Activated B cell treated with CpG ODN at 0.5 μM for 24 hours (primary cell): ENCODE measurements at places on chromosomes 12 and 14. TPM values are rescaled to one million over a fixed set of nuclear protein-coding genes. Genes with fewer than 3 reads are reported as not detected.

Gene EXD2
- total RNA-seq, result 5.2 and 6.9 TPM in 2 replicates

Gene DLK1
- not detected in 2 replicates for total RNA-seq

Gene FOXA1
- total RNA-seq, result not detected in 2 replicates

Gene KLHL33
- 0.42 and 0.53 TPM in 2 replicates for total RNA-seq

Gene C12orf50
- total RNA-seq, result 0.07 and 0.12 TPM in 2 replicates

Gene SLC41A2
- total RNA-seq, result 11.1 and 12.6 TPM in 2 replicates

Gene SOX5
- 80.5 and 85.5 TPM in 2 replicates for total RNA-seq

Gene KERA
- not detected in 2 replicates for total RNA-seq

- DNase-seq, result no peak
Measured at GRCh38 chr14:48792376-48793024, 793.7 kb downstream of the RPS29 start.

DNA sequence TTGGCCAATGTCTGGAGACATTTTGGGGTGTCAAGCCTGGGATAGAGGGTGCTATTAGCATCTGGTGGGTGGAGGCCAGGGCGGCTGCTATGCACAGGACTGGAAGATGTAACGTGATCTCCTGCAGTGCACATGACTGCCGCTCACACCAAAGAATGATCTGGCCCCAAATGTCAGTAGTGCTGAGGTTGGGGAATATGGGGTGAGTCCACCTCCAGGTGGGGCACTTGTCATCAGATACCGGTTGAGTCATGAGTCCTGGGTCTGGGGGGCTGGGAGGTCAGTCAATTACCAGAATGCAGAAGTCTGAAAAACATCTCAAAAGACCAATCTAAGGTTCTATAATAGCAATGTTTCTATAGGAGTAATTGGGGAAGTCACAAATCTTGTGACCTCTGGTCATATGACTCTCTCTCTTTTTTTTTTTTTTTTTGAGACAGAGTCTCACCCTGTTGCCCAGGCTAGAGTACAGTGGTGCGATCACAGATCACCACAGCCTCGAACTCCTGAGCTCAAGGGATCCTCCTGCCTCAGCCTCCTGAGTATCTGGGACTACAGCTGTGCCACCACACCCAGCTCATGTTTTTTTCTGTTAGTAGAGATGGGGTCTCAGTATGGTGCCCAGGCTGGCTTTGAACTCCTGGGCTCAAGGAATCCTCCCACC is 6.0 kb upstream of the SDSL start:
- no peak for DNase-seq

GRCh38 chr14:78567343-78567742 is 397.2 kb downstream of the NRXN3 start:
- no peak for DNase-seq

DNA sequence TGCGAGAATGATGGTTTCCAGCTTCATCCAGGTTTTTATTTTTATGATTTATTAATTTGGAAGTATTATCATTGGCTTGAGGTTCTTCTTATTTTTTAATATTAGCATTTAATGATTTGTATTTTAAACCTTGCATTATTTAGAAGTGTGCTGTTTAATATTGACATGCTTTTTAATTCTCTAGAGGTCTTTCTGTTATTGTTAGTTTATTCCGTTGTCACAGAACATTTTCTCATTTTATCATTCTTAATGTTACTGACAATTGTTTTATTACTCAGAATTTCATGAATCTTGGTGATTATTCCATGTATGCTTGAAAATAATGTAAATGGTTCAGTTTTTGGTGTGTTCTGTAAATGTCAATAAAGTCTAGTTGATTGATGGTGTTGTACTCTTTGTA is 463.5 kb upstream of the NOVA1 start:
- DNase-seq, result no peak

GRCh38 chr12:65882486-65882885 is 58.2 kb downstream of the HMGA2 start:
- DNase-seq, result no peak

- no peak for DNase-seq
Measured at GRCh38 chr14:38243696-38244240, 12.1 kb downstream of the CLEC14A start.

DNA sequence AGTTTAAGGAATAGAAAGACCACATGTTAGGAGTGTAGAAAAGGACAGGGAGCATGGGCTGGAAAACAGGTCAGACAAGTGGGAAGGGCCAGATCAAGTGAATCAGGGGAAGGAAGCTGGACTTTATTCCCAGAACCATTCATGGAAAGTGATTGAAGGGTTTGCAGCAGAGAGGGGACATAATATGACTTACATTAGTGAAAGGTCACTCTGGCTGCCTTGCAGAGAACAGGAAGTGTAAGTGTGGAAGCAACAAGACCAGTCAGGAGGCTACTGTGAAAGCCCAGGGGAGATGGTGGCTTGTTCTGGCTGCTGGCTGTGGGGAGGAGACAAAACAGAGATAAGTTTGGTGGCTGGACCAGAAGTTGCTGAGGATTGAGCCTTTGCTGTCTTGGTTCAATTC is 69.1 kb downstream of the VCPKMT start:
- no peak for DNase-seq

DNA sequence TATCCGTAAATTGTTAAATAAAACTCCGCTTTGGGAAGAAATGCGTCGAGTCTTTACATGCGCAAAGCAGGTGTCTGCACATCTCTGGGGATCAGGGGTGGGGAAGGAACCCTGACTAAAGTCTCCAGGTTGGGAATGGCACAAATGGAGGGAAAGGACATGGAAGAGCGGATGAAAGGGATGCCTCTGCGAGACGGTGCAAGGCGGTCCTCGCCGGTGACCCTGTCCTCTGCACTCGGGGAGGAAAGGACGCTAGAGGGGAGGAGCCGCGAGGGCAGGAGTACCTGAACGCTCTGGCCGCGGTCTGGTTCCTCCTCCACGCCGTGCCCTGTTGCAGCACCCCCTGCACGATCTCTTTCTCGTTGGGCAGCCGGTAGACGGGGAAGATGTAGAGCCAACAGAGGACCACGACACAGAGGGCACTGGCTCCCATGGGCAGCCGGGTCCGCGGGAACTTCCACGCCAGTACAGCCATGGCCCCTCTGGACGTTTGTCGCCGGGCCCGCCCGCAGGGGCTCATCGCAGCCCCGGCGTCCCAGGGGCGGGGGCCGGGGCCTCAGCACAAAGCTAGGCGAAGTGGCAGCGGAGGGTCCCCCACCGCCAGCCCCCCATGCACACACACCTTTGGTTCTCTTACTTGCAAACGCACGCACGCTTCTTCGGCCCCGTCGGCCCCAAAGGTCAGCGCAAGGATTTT is 646 bp downstream of the ST8SIA1 start:
- DNase-seq, result no peak

- DNase-seq, result no peak
Measured at GRCh38 chr12:122888232-122888752, 7.6 kb downstream of the VPS37B start.

DNA sequence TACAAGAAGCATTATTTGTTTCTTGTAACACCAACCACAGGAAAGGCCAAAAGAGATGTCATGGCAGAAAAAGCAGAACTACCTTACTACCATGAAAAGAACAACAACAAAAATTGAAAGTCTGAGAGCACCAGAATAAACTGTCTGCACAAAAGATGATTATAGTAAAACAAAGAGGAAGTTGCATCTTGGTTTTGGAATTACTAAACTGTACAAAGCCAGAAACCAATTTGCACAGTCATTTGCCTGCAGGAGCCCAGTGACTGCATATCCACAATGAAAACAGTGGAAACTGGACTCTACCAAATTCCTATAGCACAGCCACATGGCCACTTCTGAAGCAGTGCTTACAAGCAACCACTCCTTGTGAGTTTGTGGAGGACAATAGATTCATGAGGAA is 276.2 kb downstream of the SSPN start:
- DNase-seq, result no peak

DNA sequence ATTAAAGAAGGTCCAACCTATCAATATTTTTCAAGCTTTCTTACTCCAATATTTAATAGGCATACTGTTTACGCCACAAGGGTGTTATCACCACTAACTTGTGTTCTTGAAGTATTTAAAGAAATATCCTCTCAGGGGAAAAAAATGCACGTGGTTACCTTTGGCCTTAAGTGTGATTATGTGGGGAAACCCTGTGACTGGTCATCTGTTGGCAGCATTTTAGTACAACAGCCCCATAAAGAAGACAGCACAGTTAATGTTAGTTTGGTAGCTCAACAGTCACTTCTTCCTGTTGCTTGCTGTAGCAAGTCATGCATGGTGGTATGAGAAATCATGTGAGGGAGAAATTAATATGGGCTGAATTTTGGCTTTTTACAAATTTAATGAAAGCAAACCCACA is 1021.5 kb upstream of the TMEM132C start:
- no peak for DNase-seq

DNA sequence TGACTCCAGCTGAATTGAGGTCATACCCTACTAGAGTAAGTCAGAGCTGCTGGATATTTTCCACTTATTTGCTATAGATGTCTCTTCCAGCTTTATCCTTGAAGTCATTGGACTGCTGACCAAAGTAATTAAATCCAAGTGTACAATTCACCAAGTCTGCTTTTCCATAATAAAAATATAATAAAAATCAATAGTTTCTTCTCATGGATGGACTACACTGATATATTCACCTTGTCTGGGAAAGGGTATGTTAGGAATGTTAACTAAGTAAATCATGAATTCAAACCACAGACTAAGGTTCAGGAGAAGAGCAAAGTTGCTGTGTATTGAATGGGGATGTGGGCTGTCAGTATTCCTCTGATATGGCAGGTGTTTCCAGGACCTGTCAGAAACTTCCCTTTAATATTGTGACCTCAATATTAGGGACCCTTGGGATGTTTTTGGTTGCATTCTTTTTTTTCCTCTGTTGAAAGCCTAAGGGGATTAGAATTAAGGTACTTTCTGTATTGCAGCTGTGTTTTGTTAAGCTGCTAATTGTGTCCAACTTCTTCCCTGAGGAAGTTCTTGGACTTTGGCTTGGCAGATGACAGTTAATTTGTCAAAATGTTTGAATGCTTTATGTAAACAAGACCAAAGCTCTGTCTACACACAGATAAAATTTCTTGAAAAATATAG is 284.0 kb downstream of the ATP23 start:
- DNase-seq, result no peak

DNA sequence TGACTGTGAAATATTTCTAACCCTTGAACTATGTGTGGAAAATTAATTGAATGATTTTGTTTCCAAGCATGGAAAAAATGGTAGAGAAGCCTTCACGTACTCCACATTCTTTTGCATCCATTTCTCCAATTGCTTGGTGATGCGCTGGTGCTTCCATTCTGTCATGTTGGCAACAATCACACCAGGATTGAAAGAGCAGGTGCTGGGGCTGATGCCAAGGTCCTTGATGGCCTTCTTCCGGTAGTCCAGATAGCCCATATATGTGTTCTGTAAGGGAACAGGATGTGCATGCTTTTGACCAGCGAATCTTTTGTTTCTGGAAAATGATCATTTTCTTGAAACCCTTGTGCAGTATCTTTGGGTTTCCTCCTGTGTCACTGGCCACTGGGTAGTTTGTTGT is 28.6 kb downstream of the TDG start:
- DNase-seq, result no peak

DNA sequence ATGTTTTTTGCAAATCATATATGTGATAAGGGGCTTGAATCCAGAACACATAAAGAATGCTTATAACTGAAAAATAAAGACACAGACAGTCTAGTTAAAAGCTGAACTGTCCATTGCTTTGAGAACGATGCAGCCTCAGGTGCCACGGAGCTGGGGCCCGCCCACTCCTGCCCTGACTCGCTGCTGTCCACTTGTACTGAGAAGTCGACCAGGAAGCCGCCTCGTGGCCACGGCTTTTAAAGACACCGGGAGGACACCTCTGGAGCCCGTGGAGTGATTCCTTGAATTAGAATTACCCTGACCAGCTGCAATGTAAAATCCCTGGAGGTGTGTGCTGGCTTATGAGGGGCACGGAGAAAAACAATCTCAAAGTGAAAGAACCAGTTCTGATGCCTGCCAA is 23.9 kb upstream of the TEX22 start:
- DNase-seq, result no peak

- no peak for DNase-seq
Measured at GRCh38 chr12:130713581-130713991, 2.5 kb downstream of the RIMBP2 start.

DNA sequence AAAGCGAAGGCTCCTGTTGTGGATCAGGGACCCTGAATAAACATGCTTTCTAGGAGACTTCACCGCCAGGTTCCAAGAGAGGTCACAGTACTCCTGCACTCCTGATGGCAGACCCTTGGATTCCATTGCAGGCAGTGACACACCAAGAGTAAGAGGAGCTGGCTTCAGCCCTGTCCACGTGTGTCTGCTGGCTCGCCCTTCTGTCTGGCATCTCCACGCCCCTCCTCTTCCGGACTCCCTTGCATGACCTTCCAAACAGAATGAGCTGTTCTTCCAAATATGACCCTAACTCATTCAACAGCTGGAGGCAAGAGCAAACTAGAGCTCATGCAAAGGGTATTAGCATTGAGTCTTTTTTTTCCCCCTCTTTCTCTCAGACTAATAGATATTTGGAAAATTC is 233.0 kb upstream of the PLEKHG7 start:
- no peak for DNase-seq

DNA sequence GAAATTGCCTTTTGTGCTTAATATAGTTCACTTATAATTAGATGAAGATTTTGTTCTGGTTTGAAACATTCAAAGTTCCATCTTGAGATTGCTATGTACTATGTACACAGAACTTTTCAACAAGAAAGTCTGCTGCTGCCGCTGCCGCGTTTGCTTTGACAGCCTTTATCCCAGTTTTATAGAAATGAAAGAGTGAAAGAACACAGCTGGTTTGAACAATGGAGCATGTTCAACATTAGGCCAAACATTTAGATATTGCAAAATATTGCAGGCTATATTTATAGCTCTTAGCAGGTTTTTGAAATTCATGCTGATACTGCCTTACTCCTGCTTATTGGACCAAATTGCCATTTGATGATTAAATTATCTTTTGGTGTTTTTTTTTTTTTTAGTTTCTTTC is 299.8 kb upstream of the PRKD1 start:
- no peak for DNase-seq

GRCh38 chr12:77239617-77240016 is 174.2 kb upstream of the E2F7 start:
- no peak for DNase-seq

- DNase-seq, result no peak
Measured at GRCh38 chr12:39860695-39861094, 241.1 kb upstream of the ABCD2 start.

DNA sequence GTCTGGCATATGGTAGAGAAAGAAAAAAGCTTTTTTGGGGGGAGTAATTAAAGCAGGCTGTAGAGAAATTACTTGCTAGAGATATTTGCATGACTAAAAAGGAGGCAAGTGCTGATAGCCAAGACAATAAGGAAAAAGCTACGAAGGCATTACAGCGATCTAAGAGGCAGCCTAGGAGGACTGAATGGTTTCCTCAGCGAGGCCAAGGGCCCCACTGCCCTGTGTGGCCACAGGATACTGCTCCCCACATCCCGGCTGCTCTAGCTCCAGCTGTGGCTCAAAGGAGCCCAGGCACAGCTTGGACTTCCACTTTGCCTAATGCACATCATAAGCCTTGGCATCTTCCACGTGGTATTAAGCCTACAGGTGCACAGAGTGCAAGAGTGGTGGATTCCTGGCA is 53.6 kb downstream of the LRRIQ1 start:
- DNase-seq, result no peak

DNA sequence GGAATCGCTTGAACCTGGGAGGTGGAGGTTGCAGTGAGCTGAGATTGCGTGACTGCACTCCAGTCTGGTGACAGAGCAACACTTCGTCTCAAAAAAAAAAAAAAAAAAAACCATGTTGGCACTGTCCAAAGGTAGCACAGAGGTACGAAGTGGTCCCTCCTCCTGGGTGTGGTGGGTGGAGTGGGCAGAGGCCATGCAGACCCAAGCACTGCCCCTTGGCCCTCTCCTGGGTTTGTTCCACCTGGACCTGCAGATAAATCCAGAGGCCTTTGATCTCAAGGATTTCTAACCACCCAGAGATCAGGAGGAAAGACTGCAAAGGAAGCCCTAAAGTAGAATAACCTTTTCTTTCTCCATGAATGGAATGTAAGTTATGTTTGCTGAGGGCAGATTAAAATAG is 8.7 kb upstream of the GALNT6 start:
- DNase-seq, result no peak
